ENCODE measurements at places on chromosomes 7 and 10.
A peak's percentile ranks its signal among the peaks of the same experiment; 100 is the strongest.

DNA sequence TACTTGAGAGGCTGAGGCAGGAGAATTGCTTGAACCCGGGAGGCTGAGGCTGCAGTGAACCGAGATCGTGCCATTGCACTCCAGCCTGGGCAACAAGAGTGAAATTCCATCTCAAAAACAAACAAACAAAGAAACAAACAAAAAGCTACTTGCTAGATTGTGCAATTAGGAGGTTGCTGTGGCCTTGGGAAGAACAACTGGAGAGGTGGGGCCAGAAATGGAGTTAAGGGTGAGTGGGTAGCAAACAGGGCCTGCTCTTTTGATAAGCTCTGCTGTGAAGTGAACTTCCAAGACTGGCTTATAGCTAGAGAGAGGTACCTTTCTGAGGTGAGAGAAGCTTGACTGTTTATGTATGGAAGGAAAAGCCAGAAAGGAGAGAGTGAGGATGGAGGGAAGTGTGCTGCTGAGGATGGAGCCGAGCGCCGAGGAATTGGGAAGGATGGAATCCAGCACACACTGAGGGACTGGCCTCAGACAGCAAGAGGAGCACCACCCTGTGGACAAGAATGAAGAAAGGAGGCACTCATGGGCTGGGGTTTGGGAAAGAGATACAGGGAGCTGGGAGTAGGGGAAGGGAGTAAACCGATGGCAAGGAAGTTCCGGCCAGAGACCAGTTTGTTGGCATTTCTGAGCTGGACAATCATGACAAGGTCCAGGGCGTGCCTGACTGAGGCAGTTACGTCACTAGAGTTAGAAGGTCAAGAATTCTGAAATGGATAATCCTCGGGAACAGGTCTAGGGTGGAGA is 7.0 kb upstream of the RPEL1 start:
- peak; percentile 47 for DNase-seq

DNA sequence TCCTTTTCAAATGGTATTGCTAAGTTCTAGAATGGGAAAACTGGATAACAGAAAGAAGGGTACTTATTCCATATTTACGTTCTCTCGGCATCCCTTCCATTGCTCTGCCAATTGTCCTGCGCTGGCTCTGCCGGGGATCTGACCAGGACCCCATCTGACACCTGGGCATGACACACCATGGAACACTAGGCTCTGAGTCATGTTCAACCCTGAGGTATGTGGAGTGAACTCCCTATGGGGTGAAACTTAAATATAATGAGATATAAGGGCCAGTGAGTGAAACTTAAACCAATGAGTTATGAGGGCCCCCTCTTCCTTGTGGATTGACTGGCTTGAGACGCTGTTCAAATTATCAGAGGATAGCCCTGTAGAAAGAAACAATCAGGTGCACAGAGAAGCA is 55.1 kb upstream of the ZEB1 start:
- no peak for DNase-seq

DNA sequence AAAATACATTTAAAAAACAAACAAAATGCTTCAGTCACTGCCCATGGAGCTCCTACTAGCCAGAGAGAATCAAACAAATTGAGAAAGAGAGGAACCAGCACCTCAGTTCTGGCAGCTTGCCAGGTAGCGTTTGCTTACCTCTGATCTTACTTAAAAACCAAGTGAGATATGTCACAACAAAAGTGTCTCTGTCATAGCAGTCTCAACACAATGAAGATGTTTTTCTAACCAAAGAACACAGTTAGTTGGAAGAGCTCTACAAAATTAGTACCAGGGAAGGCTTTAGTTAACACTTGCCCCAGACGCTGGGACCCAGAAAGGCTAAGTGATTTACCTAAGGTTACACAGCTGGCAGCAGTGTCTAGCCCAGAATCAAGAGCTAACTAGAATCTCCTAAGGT is 3.4 kb downstream of the DOCK4 start:
- no peak for DNase-seq

- DNase-seq = peak; percentile 47
These were observed 3.5 kb downstream of the ARID5B start for GRCh38 chr10:61904733-61905725.

GRCh38 chr7:5523052-5523711 is 99.5 kb upstream of the TNRC18 start:
- no peak for DNase-seq

DNA sequence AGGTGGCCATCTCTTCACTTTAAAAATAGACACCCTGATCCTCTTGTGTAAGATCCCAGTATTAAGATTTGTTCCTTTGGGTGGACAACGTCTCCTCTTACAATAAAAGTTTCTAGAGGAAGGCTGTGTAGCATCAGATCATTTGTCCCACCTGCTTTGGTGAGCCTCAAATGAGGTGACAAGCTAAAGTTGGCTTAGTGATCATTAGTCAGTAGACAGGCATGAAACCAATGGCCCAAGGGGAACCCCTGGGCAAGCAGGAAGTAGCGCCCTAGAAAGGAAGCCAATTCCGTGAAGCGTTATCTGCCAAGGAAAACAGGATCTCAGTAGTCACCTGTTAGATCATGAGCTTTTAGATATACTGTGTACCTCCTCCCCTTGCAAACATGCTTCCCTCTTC is 66.8 kb downstream of the PCGF5 start:
- no peak for DNase-seq

DNA sequence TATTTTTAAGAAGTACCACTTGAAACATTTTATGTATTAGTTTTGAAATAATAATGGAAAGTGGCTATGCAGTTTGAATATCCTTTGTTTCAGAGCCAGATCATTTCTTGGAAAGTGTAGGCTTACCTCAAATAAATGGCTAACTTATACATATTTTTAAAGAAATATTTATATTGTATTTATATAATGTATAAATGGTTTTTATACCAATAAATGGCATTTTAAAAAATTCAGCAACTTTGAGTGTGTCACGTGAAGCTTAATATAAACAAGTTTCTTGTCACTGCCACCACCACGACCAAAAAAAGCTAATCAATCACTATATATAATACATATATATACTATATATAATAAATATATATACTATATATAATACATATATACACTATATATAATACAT is 4.8 kb downstream of the IL6 start:
- DNase-seq = no peak

DNA sequence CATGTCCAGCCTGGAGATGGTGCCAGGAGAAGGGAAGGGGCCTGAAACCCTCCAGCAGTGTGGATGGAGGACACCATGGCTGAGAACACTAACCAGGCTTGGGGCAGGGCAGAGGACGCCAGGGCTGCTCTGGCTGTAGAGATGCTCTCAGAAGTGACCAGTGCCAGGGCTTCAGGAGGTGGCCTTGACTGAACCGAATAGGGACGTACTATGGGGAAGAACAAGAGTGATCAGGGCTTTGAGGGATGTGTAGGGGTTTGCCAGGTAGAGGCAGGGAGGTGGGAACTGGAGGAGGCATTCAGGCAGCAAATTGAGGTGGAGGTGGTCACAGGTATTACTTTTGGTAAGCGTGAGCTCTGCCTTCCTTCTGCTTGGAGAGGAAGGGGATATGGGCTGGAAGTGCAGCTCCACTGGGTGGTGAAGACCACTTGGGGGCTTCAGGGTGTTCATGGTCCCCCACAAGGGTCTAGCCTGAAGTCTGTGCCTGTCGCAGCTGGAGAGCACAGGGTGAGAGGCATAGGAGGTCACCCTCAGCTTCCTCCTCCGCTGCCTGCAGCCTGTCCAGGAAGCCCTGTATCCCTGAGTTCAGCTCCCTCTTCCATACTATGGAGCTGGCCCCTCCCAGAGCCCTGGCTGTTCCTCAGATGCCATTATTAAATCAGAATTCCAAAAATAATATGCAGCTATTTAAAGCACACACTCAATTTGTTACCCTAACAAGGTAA is 27.8 kb downstream of the ADCY1 start:
- no peak for DNase-seq

DNA sequence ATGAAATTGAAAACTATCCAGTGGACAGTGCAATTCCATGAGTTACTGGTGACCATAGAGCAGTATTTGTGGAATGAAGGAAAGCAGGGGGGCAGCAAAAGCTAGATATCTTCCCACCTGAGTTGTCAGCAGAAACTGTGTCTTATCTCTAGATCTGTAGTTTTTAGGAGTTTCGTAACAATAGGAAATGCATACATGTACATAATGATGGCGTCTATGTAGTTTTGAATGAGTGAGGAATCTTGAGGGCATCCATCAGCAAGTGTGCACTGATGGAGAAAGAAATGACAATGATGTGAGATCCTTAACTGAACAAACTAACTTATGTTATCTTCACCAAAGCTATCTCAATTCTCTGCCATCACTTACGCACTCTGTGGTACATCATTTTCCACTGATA is 114.5 kb downstream of the LRRC4 start:
- DNase-seq = no peak

DNA sequence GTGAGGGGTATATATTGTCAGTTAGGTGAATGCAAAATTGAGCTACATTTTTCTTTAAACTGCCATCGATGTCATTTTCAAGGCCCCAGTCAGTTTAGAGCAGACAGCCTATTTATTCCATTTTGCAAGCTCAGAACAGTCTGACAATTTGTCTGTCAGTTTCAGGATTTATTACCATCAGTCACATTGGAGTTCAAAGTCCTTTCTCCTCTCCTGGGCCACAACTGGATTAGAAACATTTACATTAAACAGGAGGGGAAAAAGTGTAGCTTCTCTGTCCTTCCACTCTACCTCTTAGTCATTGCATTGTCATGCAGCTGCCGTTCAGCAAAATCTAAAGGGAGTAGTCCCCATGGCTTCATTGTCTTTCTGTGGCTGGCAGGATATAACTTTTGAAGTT is 3.5 kb upstream of the GHITM start:
- peak; percentile 10 for DNase-seq

- DNase-seq = no peak
These were observed 6.1 kb upstream of the PKD1L1 start for GRCh38 chr7:47954231-47954911.

Measured in NCI-H526 (cell line).